Calu3 (cell line): ENCODE measurements at places on chromosomes 4 and X. TPM values are rescaled to one million over a fixed set of nuclear protein-coding genes. Genes with fewer than 3 reads are reported as not detected.

The SNCA gene
- 27.6 and 36.8 TPM in 2 replicates for total RNA-seq

The CXCR3 gene
- not detected in 2 replicates for total RNA-seq

The SLIT2 gene
- 2.0 and 3.8 TPM in 2 replicates for total RNA-seq

The PIR gene
- 32.1 and 40.9 TPM in 2 replicates for total RNA-seq

The EXOSC9 gene
- 18.8 and 22.3 TPM in 2 replicates for total RNA-seq

The RAB41 gene
- not detected in 2 replicates for total RNA-seq

The EPHA5 gene
- not detected in 2 replicates for total RNA-seq
